ENCODE measurements at places on chromosomes 2 and 18.

DNA sequence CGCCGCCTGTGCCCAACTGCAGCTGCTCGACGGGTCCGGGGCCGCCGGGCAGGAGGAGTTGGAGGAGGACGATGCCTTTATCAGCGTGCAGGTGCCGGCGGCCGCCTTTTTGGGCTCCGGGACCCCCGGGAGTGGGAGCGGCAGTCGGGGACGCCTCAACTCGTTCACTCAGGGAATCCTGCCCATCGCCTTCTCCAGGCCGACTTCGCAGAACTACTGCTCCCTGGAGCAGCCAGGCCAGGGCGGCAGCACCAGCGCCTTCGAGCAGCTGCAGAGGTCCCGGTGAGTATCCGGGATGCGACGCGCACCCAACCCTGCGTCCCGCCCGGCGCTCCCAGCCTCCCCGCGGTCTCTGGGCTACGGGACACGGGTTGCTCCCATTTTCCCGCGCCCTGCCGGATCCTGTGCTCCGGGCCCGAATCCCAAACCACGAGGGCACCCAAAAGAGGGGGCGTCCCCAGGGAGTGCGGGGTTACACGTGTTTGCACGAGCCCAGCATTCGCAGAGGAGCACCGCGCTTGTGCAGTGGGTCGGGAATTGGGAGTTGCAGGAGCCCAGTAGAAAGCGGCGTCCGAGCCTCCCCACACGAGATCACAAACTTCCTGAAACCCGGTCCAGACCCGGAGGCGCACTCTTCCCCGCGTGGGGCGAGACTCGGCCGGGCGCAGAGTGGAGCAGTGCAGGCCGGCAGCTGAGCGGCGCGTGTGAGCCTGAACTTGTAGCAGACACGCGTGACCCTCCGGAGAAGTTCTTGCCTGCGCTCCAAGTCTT, 1.2 kb downstream of the CABLES1 start:
- DNase-seq = peak; percentile 37

DNA sequence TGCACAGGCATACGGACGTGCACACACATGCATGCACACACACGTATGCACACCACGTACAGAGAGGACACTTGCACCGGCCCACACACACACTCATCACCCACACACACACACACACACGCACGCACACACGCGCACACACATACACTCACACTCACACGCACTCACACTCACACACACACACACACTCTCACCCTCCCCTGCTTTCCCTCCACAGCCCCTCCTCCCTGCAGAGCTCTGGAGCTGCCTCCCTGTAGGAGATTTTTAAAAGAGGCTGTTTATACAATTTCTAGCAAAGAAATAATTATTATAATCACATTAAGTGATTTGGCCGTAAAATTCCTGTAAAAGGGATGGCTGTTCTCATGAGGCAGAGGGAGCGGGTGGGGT, 36.5 kb upstream of the SNED1 start:
- DNase-seq = no peak

GRCh38 chr2:78465707-78466106, 559.8 kb upstream of the REG3G start:
- DNase-seq = no peak

DNA sequence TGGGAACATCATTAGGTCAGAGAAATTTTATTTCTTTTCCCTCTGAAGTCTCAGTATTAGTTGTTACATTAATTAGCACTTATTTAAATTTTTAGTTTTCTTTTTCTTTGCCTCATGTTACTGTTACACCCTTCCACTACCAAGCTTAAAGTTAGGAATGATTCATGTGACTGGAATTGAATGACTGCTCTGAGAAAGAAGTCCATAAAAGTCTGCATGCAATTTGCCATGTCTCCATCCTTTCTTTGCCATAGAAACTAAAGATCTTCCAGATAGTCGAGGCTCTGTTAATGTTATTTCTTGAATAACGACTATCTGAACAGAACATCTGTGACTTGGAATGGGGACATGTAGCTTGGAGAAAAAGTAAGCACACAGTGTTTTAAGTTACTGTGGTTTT, 1269.8 kb upstream of the PIK3C3 start:
- no peak for DNase-seq

All from choroid plexus epithelial cell (primary cell).